ENCODE measurements at places on chromosomes 3 and 15. TPM values are rescaled to one million over a fixed set of nuclear protein-coding genes. Genes with fewer than 3 reads are reported as not detected.

FRMD5 gene
- total RNA-seq, result 7.8 TPM

DNA sequence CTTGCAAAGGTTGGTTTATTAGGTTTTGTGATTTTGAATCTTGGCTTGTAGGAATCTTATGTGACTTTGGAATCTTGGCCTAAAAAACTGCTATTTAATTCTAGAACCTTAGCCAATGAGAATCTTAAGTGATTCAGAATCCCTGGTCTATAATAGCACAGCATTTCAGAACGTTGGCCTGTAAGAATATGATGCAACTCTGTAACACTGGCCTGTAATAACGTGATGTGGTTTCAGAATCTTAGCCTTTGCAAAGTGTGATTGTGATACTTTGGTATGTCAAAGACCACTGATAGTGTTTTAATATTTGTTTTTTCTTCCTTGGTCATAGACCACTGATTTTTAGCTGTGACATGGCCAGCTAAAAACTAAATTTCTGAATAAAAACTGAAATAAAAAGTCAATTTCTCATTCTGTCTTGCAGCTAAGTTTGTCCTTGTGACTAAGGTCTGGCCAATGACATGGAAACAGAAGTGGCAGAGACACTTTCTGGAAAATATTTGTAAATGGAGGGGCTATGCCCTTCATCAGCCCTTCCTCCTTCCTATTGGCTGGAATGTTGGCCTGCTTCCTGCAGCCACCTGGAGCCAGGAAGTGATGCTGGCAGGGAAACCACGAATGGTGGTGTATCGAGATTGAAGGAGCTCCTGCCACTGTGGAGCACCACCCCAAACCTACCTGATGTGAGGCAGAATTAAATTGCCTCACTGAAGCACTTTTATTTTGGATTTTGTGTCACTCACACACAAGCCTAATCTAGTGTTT lies 42.3 kb upstream of the CORO2B start:
- H3K27me3 ChIP-seq, result no peaks in the 10 kb centered on the region
- peaks cover 3% of the 10 kb centered on the region for H3K36me3 ChIP-seq

GRCh38 chr3:4696266-4696665 lies 203.1 kb downstream of the ITPR1 start:
- peaks cover 47% of the 10 kb centered on the region for H3K27me3 ChIP-seq
- H3K27ac ChIP-seq, result no peak overlapping the region
- H3K36me3 ChIP-seq, result peaks cover 2% of the 10 kb centered on the region
- no peak for DNase-seq
- H3K4me3 ChIP-seq, result no peak overlapping the region

CFAP91 gene
- 75.0 TPM for total RNA-seq

- DNase-seq, result no peak
- peaks cover 32% of the 10 kb centered on the region for H3K4me1 ChIP-seq
- H3K27me3 ChIP-seq, result peaks cover 5% of the 10 kb centered on the region
- H3K27ac ChIP-seq, result no peak overlapping the region
- H3K36me3 ChIP-seq, result no peaks in the 10 kb centered on the region
- no peak overlapping the region for H3K4me3 ChIP-seq
These were observed 44.8 kb upstream of the HES1 start for GRCh38 chr3:194091141-194091540.

CDHR4 gene
- not detected for total RNA-seq

DNA sequence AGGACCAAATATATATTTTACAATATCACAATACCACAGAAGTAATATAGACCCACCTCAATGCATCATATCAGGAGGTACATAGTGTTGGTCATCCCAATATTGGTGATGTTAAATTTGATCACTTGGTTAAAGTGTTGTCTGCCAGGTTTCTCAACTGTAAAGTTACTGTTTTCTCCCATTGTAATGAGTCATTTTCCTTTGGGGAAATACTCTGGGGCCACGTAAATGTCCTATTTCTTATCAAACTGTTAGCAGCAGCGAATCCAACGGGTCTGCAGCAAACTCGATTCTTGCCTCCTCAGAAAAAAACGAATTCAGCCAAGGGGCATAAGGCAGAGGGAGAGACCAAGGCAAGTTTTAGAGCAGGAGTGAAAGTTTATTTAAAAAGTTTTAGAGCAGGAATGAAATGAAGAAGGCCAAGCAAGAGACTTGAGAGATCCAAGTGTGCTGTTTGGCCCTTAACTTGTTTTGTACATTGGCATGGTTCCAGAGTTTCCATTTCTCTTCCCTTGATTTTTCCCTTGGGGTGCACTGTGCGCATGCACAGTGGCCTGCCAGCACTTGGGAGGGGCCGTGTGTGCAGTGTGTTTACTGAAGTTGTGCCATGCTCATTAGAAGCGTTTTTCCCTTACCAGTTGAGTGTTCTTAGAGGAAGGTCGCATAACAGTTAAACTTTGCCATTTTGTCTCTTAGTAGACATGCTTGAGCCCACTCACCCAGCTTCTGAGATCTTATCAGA lies 512.5 kb downstream of the AGBL1 start:
- no peaks in the 10 kb centered on the region for H3K36me3 ChIP-seq
- H3K27me3 ChIP-seq, result no peaks in the 10 kb centered on the region
- no peak for DNase-seq
- no peak overlapping the region for H3K27ac ChIP-seq

ERC2 gene
- total RNA-seq, result 34.8 TPM

DNA sequence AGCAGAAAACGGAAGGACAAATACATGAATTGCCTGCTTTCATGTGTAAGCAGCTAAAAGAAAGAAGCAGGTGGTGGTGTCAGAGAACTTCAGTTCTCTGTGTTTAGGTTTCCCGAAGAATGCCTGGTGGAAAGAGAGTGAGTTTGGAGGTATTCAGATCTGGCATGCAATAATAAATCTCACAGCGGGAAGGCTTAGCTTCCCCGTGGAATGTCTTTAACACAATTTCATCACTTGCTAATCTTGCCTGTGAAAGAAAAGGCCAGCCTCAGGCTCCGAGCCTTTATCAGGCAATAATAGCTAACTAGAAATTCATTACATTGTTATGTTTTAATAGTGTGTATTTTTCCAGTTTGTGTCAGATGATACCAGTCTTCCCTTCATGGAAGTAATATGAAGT lies 220.3 kb downstream of the PDZRN3 start:
- no peaks in the 10 kb centered on the region for H3K4me1 ChIP-seq
- peaks cover 7% of the 10 kb centered on the region for H3K36me3 ChIP-seq
- no peaks in the 10 kb centered on the region for H3K27me3 ChIP-seq
- H3K4me3 ChIP-seq, result no peak overlapping the region
- DNase-seq, result no peak

DNA sequence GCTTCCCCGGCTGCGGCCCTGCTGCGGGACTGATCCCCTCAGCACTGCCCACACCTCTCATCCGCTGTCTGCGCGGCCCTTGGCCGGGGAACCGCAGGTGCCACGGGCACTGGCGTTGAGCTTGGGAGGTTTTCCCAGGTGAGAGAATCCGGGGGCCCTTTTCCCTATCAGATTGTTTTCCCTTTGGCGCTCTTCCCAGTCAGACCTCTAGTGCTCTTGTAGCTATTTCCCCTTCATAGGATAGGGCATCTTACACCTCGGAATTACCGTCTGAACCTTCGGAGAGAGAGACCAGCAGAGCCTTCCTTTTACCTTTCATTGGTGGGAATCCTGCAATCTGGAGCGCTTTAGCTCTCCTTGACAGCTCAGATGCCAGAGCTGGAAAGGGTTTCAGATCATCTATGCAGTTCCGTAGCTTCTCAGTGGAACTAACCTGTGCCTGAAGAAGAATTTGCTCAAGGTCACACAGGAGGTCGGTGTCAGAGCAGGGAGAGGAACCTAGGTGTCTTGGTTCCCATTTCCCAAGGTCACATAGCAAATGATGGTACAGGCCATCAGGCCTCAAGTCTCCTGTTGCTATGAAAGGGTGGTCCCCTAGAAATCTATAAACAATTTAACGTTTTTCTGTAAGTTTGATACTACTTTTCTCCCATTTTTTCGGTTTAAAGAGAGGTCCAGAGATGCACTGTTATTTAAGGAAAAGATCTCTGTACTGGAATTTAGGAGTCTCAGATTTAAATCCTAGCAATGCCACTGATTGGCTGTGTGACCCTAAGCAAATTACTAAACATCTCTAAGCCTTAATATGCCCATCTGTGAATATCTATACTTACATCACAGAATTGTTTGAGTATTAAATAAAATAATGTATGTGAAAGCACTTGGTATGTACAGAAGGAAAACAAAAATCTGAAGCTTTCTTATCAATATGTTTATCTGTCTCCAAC lies 916 bp downstream of the IDH3A start:
- peak overlapping the region; percentile 70 for H3K27ac ChIP-seq
- H3K4me1 ChIP-seq, result peaks cover 11% of the 10 kb centered on the region
- H3K36me3 ChIP-seq, result no peaks in the 10 kb centered on the region
- DNase-seq, result no peak
- peak overlapping the region; percentile 89 for H3K4me3 ChIP-seq

- H3K4me3 ChIP-seq, result no peak overlapping the region
- H3K4me1 ChIP-seq, result no peaks in the 10 kb centered on the region
- peaks cover 48% of the 10 kb centered on the region for H3K36me3 ChIP-seq
These were observed 5.9 kb upstream of the GRAMD2A start for GRCh38 chr15:72203507-72203837.

- no peak overlapping the region for H3K27ac ChIP-seq
- no peaks in the 10 kb centered on the region for H3K36me3 ChIP-seq
- H3K4me3 ChIP-seq, result no peak overlapping the region
These were observed 181.2 kb upstream of the NR2E3 start for GRCh38 chr15:71628988-71629770.

THRB gene
- 28.4 TPM for total RNA-seq

GRCh38 chr15:90915808-90916440 lies 12.8 kb downstream of the MAN2A2 start:
- H3K27ac ChIP-seq, result no peak overlapping the region
- DNase-seq, result no peak
- no peaks in the 10 kb centered on the region for H3K27me3 ChIP-seq
- H3K4me3 ChIP-seq, result no peak overlapping the region

DNA sequence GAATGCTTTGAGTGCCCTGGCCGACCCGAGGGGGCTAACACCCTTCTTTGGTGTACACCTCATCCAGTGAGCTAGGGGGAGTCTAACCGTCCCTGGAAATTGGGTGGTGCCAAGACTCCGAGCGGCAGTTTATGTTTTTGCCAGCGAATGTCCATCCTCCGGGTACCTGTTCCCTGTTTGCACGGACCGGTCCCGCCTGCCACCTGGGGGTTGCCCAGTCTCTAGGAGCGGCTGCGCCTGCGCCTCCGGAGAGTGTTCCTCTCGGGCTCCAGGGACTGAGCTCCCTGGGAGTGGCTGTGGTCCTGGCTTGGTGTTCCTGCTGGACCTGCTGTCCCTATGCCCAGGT lies 913 bp upstream of the WNT7A start:
- H3K27ac ChIP-seq, result no peak overlapping the region
- H3K4me1 ChIP-seq, result peaks cover 5% of the 10 kb centered on the region
- no peaks in the 10 kb centered on the region for H3K36me3 ChIP-seq
- H3K27me3 ChIP-seq, result peaks cover 88% of the 10 kb centered on the region
- peak overlapping the region; percentile 8 for H3K4me3 ChIP-seq

DNA sequence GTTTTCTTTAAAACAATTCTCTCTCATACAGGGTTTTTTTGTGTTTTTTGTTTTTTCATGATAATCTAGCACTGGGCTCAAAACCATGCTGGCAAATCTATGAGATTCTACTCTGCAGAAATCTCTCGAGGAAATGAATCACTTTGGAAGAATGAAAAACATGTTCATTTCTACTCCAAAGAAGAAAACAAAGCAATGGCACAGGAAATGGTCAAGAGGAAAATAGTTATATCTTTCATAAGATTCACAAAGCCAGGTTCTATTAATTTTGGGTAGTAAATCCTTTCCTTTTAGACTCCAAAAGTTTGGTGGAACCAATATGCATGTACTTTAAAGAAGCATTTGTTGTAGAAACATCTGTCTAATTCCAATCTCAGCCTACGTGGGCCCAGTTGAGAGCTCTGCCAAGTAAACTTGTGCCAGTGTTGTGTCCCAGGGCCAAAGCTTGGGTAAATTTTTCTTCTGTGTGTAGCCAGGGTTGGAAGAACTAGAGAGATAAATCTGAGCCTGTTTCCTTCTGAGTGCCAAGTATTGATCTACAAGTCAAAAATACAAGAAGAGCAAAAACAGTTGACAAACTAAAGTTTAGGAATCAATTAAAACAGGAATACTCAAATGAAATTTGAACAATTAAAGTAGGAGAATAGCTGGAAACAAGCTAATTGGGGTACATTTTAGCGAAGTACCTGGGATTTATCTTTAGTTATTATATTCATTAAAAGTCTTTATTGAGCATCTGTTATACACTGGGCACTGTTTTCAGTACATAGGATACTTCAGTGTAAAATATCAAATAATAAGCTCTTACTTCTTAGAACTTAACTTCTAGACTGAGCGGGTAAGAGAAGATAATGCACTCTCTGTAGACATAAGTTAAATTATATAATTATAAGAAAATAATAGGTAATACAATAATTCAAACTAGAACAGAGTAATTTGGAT lies 657.5 kb upstream of the NECTIN3 start:
- peak overlapping the region; percentile 38 for H3K27ac ChIP-seq
- DNase-seq, result no peak
- no peaks in the 10 kb centered on the region for H3K27me3 ChIP-seq
- H3K4me3 ChIP-seq, result no peak overlapping the region
- H3K4me1 ChIP-seq, result no peaks in the 10 kb centered on the region

GRCh38 chr3:133124511-133124910 lies 86.3 kb downstream of the TMEM108 start:
- H3K4me1 ChIP-seq, result peaks cover 8% of the 10 kb centered on the region
- no peak overlapping the region for H3K4me3 ChIP-seq
- DNase-seq, result no peak
- H3K27ac ChIP-seq, result no peak overlapping the region
- H3K36me3 ChIP-seq, result no peaks in the 10 kb centered on the region
- no peaks in the 10 kb centered on the region for H3K27me3 ChIP-seq

GRCh38 chr3:190359813-190360212 lies 28.1 kb upstream of the CLDN16 start:
- no peaks in the 10 kb centered on the region for H3K27me3 ChIP-seq
- no peak for DNase-seq
- peaks cover 2% of the 10 kb centered on the region for H3K36me3 ChIP-seq
- H3K4me1 ChIP-seq, result peaks cover 2% of the 10 kb centered on the region
- no peak overlapping the region for H3K4me3 ChIP-seq

LEKR1 gene
- 4.1 TPM for total RNA-seq

DZIP3 gene
- 33.4 TPM for total RNA-seq

DNA sequence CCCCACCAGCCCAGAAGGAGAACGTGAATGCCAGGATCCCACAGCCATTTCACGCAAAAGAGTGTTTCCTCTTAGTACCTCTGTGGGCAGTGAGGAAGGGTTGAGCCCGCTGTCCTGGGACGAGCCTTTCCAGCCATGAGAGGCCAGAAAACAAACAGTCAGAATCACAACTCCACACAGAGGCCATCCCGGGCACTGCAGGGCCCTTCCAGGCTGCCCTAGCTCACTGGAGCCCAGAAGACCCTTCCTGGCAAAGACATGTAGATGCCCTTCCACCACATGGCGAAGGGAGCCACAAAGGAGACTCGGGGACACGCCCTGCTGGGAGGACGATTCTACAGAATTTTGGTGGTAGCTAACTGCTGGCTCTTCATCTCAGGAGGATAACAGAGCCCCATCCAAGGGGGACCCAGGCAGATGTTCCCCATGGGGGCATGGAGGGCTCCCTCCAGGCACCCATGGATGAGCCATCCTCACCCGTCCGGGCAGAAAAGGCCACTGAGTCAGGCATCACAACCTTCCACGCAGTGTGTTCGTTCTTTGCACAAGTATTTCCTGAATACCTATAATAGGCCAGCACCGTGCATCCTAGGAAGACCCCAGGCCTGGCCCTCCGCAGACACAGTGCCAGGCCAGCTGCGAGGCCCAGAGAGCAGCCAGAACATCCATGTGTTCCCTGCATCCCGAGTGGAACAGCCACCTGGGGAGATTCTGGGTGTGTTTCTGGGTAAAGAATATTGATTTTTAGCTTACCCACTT lies 47.2 kb downstream of the SLC12A8 start:
- H3K27ac ChIP-seq, result no peak overlapping the region
- no peaks in the 10 kb centered on the region for H3K27me3 ChIP-seq
- no peaks in the 10 kb centered on the region for H3K36me3 ChIP-seq
- H3K4me1 ChIP-seq, result peaks cover 6% of the 10 kb centered on the region
- no peak overlapping the region for H3K4me3 ChIP-seq
